ENCODE measurements at places on chromosomes 16 and 17.

DNA sequence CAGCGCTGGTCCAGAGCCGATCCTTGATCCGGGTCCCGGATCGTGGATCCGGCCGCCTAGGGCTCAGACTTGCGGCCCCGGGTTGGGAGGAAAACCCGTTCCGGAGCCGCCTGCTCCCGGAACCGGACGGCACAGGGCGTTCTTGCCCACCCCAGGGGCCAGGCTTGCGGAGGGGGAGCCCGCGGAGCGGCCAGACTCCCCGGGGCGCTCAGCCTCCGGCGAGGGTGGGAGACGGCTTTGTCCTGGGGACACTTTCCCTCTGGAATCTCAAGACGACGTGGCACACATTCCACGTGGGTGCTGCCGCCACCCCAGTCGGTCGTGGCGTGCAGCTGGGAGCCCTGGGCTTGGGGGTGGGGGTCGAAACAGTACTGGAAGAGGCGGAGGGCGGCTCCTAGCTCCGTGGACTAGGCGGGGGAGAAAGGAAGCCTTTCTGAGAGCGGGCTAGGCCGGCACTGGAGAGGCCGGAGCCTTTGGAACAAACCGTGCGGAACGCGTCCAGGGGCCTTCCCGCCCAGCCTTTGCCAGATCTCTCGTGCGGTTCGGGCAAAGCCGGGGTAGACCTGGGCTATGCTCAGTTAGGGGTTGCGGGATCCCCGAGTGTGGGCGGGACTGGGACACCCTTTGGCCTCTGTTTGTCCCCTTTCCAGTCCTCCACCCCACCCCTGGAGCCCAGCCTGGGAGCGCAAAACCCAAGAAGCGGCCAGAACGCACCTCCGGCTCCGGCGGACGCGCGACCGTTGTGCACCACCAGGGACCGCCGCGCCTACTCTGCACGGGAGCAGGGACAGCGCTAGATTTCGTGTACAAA lies 26.5 kb downstream of the SREBF1 start:
- peak; percentile 85 for DNase-seq

DNA sequence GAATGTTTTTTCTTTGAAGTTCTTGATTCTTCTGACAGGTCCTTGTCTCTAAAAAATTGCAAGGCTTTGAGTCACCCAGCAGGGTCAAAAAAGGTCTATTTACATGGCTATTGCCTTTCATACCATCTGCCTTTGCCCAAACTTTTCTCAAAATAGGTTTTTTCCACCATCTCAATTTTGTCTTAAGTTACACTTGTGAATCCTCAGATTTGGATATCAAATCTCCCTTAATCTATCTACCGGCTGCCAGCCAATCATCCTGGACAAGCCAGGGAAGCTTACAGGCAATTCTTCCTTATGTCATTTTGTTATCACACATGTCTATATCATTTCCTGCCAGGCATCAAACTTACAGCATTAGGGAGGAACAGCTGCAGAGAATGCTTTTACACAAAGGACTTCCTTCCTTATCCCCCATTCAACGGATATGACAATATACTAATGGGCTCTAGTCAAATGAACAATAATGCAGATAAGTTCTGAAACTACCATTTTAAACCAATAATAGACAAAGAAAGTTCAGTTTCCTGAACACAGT lies 104.1 kb upstream of the CORO6 start:
- DNase-seq: no peak

GRCh38 chr17:21245639-21246084 lies 7.5 kb downstream of the NATD1 start:
- DNase-seq: no peak

- DNase-seq: no peak
Observed at GRCh38 chr17:1054656-1055055, 57.7 kb downstream of the TIMM22 start.

DNA sequence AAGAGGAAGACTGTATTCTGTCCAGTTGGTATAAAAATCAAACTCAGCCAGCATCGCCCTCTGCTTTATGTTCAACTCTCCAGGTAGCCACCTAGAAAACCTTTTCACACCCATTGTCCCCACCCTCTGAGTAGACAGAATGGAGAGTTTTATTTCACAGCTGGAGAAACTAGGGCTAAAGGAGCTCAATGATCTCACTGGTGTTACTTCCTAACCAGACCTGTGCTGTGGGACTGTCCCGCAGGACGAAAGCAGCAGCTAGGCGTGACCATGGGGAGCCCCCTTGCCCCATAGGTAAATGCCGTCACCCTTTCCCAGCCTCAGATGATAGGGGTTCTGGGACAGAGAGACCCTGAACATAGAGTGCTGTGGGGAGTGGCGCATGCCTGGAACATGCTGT lies 67.7 kb downstream of the CYLD start:
- no peak for DNase-seq

GRCh38 chr17:3531266-3532101 lies 26.1 kb downstream of the TRPV3 start:
- no peak for DNase-seq

DNA sequence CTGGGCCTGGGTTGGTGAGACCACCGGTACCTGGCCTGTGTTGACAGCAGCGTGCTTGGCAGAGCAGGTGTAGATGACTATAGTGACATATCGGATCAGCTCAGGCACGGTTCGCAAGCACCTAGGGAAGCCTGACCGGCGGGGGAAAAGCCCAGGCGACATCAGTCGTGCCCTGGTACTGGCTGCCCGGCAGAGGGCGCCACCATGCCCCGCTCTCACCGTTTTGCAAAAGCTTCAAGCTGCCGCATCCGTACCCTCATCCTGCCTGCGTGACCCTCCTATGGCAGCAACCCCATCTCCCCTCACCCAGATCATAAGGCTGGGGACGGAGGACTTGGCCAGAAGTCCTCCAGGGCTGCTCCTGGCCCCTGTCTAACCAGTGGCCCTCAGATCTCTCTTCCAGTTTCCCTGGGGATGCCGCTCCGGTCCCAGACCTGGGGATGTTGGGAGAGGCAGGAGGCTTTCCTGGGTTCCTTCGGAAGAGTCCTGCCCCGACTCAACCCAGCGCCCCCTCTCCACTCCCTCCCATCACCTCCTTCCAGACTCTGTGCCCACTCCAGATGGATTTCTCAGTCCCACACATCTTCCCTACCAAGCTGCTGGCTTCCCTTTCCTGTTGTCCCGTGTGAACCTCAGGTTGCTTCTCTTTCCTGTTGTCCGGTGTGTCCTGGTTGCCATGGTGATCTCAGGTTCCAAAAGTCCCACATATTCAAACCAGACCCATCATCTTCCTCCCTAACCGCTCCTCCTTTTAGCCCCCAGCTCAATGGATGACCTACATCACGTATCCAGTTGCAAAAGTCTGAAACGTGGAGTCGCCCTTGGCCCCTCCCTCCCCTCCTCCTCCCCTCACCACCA lies 13.7 kb downstream of the ALOX12B start:
- DNase-seq: no peak

DNA sequence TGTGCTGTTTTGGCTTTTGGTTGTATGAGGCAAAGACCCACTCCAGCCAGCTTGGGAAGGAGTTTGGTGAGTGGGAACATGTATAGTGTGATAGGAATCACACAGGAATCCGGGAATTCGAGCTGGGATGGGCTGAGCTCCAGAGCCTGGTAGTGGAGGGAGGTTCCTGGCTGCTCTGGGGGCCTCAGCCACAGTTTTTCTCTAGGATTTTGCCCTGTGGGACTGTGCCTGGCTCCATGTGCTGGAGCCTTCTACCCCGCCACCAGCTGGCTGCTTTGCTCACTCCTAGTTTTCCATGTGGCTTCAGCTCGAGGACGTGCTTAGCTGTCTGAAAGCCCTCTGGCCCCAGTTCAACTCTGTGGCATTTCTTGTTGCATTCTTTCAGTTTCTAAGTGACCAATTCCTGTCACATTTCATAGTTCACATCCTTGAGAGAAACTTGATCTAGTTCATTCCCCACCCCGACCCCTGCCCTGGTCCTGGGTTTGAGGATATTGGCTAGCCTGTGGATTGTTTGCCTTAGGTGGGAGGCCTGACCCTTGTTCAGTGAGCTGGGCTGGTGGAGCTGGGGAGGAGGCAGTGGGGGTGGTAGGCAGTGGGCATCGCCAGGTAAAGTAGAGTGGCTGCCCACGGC lies 5.0 kb downstream of the SEC14L1 start:
- DNase-seq: no peak

- DNase-seq: no peak
Observed at GRCh38 chr16:75271441-75272096, 20.1 kb upstream of the BCAR1 start.

DNA sequence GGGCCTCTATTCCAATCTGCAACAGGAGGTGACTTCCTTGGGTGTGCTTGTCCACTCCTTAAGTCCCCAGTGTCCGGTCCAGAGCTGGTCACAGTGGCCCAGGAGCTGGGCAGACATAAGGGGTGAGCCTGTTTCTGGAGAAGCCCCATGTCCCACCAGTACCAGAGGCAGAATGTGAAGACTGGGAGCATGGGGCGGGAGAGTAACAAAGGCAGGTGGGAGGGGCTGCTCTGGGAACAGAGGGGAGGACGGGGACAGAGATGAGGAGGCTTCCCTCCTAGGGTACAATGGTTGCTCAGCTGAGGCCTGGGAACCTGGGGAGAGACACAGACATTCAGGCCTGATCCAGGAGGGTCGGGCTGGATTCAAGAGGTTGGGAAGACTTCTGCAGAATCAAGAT lies 323.3 kb upstream of the TNRC6C start:
- no peak for DNase-seq

DNA sequence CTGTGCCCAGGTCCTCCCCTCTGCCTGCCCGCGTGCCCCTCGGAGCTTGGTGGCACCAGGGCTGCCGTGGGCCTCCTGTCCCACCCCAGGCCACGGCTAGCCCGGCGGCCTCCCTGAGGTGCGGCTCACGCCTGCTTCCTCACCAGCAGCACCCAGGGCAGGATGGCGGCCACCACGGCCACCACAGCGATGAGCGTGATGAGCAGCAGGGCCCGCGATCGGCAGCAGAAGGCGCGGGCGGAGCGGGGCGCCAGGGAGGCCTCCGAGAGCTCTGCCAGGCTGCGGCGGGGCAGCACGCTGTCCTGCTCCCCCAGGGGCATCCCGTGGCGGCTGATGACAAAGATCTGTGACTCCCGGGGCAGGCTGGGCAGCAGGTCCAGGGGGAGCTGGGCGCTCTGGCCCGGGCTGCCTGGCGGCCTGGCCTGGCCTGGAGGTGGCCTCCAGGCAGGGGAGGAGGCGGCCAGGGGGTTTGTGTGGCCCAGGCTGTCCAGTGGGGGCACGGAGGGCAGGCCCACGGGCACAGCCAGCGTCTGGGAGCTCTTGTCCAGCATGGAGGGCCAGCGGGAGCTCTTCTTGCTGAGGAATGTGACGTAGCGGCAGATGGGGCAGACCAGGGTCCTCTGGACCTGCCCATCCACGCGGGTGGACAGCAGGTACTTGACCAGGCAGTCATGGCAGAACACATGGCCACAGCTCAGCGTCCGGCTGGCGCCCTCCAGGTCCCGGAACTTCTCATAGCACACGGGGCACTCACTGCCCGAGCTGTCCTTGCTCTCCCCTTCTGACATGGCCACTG lies 4.8 kb downstream of the RNF222 start:
- no peak for DNase-seq

GRCh38 chr16:3235856-3236669 lies 1.1 kb upstream of the ZNF200 start:
- no peak for DNase-seq

DNA sequence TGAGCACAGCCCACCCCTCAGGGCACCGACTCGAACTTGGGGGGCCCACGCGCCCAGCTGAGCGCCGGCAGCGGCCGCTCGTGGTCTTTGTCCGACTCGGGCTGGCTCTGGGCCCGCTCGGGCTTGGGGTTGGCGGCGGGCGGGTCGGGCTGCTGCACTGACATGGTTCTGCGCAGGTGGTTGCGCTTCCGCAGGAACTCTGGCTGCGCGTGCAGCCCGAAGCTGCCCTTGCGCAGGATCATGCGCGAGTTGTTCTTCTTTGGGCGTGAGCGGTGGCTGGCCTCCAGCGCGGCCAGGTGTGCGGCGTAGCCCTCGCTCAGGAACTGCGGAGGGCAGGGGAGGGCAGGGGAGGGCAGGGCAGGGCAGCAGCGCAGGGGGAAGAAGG lies 11.1 kb downstream of the PIMREG start:
- DNase-seq: no peak

- DNase-seq: no peak
Observed at GRCh38 chr16:80599466-80599865, 58.7 kb downstream of the DYNLRB2 start.

DNA sequence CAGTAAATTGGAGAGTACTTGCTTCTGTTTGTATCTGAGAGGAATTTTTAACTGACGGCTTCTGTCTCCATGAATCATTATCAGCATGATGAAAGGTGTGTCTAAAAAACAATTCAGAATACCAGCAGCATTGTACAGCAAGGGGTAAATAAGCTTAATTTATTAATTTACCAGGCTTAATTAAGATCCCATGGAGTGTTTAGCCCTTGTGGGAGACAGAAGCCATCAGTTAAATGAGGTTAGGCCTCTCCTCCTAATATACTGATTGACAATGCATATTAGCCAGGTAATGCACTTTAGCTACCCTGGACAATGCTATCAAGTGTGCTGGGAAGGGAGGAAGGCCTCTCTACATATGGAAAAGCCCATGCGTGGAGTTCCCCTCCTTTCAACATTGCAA lies 53.4 kb downstream of the IGF2BP1 start:
- DNase-seq: no peak

GRCh38 chr16:6104428-6104827 lies 1006.8 kb upstream of the EEF2KMT start:
- no peak for DNase-seq

DNA sequence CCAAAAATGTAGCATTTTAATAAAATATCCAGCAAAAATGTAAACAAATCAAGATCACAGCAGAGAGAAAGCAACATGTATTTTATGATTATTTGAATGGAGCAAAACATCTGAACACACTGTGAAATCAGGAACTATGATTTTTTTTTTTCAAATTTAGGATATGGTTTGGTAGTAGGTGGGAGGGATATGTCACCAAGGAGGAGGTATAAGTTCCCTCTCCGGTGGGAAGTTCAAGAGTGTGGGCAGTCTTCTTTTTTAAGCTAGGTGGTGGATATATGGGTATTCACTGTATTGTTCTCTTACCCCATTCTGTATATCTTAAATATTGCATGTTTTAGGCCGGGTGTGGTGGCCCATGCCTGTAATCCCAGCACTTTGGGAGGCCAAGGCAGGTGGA lies 10.2 kb downstream of the CDR2 start:
- DNase-seq: no peak

DNA sequence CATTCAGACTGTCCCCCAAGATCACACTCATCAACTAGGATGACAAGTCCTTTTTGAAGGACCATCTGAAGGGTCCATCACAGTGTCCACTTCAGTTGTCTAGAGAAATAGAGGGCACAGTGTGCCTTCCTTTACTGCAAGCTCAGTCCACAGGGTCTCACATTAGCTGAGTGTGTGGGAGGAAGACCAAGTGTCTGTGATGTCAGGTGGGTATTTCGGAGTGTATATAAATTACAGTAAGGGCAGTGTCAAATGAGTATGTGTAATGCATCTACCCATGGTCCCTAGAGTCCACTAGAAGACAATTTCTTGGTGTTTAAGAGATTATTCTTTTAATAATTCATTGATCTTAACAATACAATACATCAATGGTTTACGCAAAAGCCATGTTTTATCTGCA lies 272.2 kb downstream of the CDH13 start:
- no peak for DNase-seq
